Stimulated activated CD8-positive, alpha-beta memory T cell treated with anti-CD3 and anti-CD28 coated beads, Interleukin-15, amount 100 ng/mL, for 48 hours (primary cell): ENCODE measurements at places on chromosomes 6 and 20.
A peak's percentile ranks its signal among the peaks of the same experiment; 100 is the strongest.

DNA sequence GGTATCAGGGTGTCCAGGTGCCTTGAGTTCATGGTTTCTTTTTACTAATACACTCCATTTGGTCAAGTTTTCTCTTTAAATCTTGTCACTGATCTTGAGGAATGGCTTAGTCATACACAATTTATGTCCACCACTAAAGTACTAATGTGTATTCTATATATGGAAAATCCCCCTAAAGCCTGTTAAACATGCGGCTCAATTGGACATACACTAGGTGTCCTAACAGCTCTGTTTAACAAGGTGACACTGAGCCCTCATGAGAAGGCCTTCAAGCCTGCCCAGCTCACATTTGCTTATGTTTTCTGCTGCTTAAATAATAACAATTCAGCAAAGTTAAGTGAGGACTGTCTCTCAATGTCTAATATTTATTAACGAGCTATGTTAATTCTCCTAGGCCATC is 31.5 kb downstream of the PDE7B start:
- DNase-seq, result no peak

- no peak for DNase-seq
Measured at GRCh38 chr6:148231572-148231971, 111.1 kb upstream of the SASH1 start.

DNA sequence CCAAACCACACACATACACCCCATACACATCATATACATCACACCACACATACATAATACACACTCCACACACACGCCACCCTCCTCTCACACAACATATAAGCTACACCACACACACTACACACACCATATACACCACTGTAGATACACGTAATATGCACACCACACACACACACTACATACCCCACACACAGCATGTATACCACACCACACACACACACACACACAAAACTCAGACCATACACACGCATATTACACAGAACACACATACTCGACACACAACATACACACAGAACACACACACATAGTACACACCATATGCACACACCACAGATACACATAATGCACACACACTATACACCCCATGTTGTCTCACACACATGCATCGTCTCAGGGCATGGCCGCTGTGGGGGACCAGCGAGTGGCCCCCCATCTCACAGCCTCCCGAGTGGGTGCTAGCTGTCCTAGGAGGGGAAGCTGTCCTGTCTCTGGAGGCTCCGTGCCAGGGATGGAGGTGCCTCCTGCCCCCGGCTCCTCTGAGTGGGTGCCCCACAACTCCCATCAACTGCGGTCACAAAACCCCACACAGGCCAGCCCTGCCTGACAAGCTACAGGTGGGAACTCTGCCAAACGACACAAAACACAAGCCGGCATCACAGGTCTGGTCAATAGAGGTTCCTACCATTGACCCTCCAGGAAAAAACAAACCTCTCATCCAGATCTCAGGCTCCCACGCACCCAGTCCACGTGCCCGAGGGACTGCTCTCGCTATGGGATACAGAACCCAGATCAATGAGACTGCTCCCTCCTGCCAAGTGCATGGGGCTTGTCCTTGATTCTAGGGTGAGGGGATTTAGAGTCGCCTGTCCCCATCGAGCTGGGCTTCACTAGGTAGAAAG is 49.1 kb downstream of the DACT2 start:
- DNase-seq, result no peak

DNA sequence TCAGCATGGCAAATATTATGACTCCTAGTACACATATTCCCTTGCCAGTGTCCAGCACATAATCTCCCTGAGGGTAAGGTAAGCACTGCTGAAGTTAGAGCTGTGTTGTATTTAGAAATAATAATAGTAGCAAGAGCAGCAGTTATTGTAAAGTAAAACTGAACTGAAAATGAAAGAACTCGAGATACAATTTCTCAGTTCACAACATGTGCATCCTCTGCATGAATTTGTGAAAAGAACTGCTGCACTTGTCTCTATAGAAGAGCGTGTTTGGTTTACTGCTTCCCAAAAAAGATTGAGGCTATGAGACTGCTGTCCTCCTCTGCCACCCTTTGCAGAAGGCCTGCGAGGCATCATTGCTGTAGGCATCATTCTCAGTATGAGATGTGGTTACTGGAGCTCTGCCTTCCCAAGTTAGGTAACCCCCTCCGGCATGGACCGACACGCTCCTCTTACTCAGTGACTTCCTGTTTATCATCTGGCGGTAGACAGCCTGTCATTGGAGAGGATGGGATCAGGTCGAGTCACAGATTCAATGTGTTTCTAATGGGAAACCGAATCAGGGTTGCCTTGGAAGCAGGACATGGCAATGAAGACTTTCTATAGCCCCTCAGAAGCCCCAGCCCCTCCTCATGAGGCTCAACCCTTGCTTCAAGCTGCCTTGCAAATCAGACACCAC is 48.1 kb downstream of the SLC24A3 start:
- no peak for DNase-seq

GRCh38 chr20:55239269-55239668 is 763.9 kb downstream of the DOK5 start:
- no peak for DNase-seq

GRCh38 chr6:111952821-111953540 is 79.7 kb upstream of the FYN start:
- DNase-seq, result no peak

DNA sequence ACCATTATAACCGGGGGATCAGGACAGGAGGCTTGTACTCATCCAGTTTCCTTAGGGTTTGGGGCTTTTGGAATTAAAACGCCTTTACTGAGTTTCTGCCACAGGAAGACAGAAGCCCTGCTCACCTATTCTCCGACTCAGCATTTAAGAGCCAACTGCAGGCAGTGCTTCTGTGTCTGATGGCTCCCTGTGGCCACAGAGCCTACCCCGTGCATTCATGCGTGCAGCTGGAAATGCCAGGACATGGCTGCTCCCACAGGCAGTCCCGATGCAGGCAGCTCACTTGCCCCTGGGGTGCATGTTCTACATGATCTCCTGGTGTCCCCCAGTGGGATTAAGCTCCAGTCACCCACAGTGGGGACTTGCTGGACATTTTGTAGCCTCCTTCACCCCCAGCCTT is 22.2 kb downstream of the ZNF831 start:
- DNase-seq, result no peak

GRCh38 chr20:9166153-9166780 is 97.4 kb downstream of the PLCB4 start:
- no peak for DNase-seq

- no peak for DNase-seq
Measured at GRCh38 chr6:111212625-111213024, 125.3 kb downstream of the SLC16A10 start.

DNA sequence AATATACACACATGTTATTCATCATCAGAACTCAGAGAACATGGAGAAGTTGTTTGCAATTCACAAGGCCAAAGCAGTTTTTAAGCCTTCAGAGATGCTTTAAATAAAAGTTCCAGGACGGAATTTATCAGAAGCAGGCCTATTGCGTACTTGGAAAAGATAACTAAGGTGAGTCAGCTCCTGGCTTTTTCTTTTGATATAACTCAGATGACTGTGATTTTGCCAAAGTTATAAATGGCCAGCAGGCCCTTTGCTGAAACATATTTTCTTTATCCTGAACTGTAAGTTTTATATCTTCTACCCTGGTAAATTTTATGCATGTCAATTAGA is 55.0 kb upstream of the PLCB1 start:
- no peak for DNase-seq

DNA sequence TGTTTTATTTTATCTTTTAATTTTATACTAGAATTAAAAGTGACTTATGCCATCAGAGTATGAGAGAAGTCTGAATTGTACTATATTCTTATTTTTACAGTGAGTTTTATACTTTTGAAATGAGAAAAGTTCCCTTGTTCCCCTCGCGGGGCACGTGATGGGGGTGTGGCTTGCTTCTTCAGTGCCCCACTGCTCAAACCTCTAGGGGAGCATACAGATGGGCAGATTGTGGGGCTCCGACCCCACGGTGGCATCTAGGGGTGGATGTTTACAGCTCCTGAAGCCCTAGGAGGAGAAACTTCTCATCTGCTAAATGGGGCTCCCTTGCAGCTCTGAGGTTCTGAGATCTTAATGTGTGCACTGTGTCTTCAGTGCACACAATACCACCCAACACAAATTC is 11.9 kb upstream of the MAS1L start:
- DNase-seq, result no peak

DNA sequence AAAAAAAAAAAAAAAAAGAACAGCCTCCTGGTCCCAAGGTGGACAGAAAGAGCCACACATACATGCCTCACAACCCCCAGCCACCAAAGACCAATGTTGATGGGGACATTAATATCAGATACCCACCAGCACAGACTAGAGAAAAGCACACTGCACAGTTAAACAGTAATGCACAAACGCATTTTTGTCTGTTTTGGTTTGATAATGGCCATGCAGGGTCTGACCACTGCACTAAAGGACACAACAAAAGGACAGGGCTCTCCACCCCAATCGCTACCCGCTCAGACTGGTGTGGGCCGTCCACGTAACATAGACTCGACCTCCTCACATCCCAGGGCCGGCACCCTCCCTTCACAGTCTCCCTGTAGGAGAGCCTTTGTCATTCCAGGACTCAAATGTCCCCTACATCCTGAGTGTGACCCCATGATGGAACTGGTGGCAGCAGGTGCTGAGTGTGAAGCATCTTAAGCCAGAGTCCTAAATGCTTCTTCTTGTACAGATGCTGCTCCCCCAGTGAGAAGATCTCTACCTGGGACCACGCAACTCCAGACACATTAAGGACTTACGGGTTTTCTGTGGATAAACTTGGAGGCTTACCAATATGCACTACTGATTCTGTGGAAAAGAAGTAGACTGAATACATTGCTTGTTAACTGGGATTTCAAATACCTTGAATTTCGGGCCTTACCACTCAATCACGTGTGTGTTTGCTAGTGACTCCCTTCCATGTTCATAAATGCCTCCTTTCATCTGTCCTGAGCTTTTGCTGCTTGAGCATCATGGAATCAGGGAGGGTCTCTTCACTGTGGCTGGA is 28.0 kb downstream of the RRBP1 start:
- DNase-seq, result no peak

DNA sequence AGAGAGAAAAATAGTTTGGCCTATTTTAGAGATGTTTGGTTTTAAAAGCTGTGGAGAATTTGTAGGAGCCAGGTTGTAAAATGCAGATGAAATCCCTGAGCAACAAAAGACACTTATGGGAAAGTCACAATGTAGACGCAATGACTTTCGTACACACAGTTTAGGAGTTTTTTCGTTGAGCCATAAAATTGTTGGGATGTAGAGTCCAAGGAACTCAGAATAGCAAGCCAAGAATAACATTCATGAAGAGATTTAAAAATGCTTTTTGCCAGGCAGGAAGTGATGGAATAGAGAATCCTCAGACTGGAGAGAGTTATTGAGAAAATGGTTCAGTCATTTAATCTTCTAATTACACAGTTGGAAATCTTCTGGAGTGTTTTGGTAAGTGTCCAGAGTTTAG is 11.5 kb upstream of the PROKR2 start:
- DNase-seq, result no peak

DNA sequence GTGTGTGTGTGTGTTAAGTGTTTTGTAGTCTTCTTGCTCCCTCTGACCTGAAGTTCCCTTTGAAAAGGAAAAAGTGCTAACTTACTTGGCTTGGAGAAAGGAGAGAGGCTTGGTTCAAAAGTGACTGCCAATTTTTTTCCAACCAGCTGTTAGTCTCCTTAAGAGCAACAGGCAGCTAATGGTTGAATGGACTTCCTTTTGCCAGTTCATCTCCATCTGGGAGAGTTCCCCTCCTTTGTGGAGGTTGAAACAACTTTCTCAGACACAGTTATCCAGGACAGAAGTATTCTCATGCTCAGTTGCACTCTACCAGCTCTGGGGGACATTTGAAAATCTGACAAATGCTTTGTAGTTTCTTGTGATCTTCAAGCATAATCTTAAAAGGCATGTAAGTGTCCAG is 4.5 kb downstream of the RIPOR2 start:
- no peak for DNase-seq

GRCh38 chr6:149182262-149182661 is 135.2 kb upstream of the TAB2 start:
- DNase-seq, result no peak

GRCh38 chr20:22008456-22008855 is 303.0 kb downstream of the PAX1 start:
- DNase-seq, result no peak

GRCh38 chr20:53643031-53643832 is 49.6 kb upstream of the ZNF217 start:
- DNase-seq, result peak; percentile 39

DNA sequence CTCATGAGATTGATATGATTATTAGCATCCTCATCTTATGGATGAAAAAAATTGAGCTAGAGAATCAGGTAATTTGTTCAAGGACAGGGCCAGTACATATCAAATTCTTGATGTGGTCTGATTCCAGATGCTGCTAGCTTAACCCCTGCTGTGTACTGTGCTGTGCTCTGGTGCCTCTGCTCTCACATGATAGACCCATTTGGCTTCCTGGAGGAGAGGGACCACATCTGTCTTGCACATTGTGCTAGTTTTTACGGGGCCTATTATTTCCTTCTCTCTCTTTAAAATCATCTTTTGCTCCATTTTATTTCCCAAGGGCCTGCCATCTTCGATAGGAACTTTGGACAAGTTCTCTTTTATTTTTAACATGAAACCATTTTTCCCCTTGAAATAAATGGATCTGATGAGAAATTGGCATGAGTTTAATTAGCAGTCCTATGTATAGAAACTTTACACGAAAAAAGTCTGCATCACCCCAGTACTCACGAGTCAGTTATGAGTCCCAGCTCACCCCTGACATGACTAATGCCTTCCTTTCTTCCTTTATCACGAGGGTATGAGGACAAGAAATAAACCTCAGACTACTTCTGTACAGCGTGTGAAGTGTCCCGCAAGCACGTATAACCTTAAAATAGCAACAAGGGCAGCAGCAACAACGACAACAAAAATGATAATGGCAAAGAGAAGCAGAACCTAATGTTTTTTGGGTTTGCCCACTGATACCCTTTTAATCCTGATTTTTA is 26.5 kb downstream of the CD109 start:
- DNase-seq, result peak; percentile 9
